Stimulated activated CD4-positive, alpha-beta T cell treated with anti-CD3 and anti-CD28 coated beads, Interleukin-1b, Interleukin-23, amount 100 ng/mL, for 1 hour (primary cell): ENCODE measurements at places on chromosomes 7 and 10.

DNA sequence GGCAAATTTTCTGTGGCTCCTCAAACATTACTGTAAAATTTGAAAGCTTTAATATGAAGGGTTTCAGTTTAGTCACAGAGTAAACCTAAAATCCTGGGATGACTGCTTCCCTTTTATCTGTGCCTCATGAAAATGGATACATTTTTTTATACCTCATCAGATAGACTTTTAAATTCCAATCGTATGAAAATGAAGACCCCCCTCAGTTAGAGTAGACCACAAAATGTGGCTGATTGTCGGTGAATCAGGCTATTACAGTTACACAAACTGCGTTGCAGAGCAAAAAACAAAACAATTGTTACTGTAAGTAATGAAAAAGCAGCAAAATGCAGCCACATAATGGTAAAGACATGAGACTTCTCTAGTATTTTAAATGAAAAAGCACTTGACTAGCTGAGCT lies 296.2 kb downstream of the CNTNAP2 start:
- no peak for DNase-seq

DNA sequence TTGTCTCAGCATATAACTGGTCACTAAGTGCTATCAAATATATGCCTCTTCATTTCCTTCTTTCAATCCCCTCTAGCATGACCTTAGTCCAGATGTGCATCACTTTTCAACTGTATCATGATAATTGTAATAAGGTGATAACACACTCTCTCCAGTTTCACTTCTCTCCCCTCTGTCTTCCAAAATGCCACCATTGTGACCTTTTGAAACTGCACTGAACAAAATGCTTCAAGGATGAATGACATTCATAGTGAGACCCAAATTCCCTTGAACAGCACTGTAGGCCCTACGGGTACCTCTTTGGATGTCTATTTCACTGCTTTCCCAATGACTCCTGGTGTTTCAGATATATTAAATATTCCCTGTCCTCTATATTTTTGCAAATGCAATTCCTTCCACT lies 224.8 kb downstream of the DNAJB9 start:
- no peak for DNase-seq

GRCh38 chr10:116809483-116810119 lies 39.7 kb upstream of the ENO4 start:
- no peak for DNase-seq

GRCh38 chr7:13988731-13989125 lies 738 bp downstream of the ETV1 start:
- no peak for DNase-seq
